Osteocyte (in vitro differentiated cells): ENCODE measurements at places on chromosomes 12 and 14. TPM values are rescaled to one million over a fixed set of nuclear protein-coding genes. Genes with fewer than 3 reads are reported as not detected.

- DNase-seq: no peak
Measured at GRCh38 chr14:87626266-87626665, 366.7 kb downstream of the GALC start.

- no peak for DNase-seq
Measured at GRCh38 chr14:89004166-89004565, 179.7 kb downstream of the TTC8 start.

- DNase-seq: no peak
Measured at GRCh38 chr12:93585247-93585646, 12.8 kb downstream of the SOCS2 start.

DNA sequence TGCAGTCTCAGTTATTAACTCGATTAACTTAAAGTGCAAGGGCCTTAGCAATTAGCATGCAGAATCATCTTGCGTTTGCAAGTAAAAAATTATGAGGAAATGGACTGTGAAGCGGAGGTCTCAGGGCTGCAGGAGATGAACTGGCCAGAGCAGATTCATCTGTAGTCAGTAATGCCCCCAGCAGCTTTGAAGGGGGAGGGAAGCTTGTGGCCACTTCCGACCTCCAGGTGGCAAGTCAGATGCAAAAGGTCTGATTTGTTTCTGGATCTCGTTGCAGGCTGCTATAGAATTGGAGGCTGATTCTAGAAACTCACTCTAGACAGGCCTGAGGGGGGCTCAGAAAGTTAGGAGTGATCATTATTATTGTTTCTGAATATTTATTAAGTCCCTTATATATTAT is 107.4 kb upstream of the RGS6 start:
- DNase-seq: no peak

- no peak for DNase-seq
Measured at GRCh38 chr14:71418532-71419245, 511.4 kb downstream of the PCNX1 start.

GRCh38 chr12:101173197-101173749 is 36.8 kb downstream of the SLC5A8 start:
- DNase-seq: no peak

GRCh38 chr12:102973583-102973982 is 16.1 kb downstream of the ASCL1 start:
- DNase-seq: no peak

DNA sequence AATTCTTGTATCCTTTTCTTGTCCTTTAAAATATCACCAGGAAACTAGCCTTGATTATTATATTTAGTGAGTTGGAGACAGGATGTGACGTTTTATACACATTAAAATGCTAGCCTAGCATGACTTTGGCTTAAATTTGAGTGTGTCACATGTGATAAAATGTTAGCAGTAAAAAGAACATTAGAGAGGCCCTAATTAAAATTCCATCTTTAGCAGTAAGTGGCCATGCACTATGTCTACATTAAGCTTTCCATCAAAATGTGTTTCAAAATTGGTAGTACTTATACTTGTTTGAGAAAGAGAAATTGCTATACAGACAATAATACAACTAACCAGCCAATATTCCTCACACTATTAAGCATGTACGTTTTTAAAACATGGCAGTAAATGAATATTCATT is 29.9 kb upstream of the MGAT4C start:
- no peak for DNase-seq

- no peak for DNase-seq
Measured at GRCh38 chr14:69048456-69048855, 69.4 kb upstream of the ACTN1 start.

GRCh38 chr14:33477797-33478196 is 473.1 kb downstream of the EGLN3 start:
- no peak for DNase-seq

- no peak for DNase-seq
Measured at GRCh38 chr12:68109001-68109400, 50.5 kb downstream of the IFNG start.

- DNase-seq: no peak
Measured at GRCh38 chr12:66210840-66211239, 21.8 kb downstream of the IRAK3 start.

DNA sequence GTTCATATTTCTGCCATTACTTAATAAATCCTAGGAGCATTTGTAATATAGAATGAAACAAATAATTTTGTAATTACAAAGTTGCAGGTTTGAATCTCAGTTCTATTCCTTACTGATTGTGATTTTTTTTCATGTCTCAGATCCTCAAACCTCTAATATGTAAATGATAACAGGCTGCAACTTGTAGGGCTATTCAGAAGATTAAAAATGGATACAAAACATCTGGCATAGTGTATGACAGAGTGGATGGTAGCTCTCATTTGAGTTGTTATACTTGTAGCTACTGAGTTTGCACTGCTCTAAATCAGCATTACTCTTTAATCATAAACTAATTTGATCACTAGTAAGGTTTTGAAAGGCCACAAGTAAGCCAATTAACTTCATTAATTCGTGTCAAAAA is 406.3 kb upstream of the MGAT4C start:
- no peak for DNase-seq

DNA sequence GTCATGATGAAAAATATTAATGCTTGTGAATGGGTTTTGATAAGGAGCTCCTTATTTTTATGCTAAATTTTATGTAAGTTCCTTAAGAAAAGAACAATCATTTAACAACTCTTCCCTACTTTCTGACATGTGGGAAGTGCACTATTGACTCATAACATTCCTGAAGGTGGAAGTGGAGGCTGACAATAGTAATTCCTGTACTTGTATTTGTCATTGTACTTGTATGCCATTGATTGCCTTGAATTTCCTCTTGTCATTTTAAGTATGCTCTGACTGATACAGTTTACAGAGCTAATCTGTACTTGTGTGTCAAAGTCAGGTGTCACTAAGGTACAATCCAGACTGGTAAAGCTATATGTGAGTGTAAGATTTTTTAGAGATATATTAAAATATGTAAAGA is 440.0 kb downstream of the SLC16A7 start:
- DNase-seq: no peak

DNA sequence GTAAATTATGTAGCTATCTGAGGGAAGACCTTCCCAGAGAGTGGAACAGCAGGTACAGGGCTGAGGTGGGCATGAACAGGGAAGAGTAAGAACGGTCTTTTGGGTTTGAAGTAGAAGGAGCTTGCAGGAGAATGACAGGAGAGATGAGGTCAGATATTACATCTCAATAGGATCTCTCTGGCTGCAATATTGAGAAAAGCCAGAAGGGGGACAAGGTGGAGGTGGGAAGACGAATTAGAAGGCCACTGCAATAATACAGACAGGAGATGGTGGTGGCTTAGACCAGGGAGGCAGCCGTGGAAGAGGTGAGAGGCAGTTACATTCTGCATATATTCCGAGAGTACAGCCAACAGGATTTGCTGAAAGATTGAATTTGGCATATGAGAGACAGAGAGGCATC is 310.2 kb downstream of the APAF1 start:
- no peak for DNase-seq

- DNase-seq: no peak
Measured at GRCh38 chr12:93183940-93184671, 193.6 kb upstream of the NUDT4 start.

DNA sequence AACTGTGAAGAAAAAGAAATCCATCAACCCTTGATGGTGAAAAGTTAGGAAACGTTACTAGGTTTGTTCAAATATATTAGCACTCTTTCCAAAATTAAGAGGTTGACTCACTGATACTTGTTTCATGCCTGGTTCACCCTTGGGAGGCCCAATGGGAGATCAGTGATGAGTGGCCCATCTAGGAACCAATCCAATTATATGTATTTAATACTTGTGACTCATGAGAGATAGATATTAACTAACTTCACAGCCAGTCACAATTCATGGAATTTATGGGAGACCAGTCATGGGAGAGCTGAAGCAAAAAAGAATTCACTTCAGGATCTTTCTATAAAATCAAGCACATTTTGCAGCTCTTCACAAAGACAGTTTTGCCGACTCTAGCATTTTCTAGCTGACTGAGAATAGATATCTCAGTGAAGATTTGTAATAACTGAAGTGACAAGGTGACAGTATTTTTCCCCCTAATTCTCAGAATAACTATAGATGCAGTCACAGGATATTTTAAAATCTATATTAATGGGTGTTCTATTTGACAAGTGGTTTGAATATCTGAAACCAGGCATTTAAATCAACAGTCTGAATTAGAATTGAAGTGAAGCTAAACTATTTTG is 230.2 kb downstream of the EPS8 start:
- no peak for DNase-seq

DNA sequence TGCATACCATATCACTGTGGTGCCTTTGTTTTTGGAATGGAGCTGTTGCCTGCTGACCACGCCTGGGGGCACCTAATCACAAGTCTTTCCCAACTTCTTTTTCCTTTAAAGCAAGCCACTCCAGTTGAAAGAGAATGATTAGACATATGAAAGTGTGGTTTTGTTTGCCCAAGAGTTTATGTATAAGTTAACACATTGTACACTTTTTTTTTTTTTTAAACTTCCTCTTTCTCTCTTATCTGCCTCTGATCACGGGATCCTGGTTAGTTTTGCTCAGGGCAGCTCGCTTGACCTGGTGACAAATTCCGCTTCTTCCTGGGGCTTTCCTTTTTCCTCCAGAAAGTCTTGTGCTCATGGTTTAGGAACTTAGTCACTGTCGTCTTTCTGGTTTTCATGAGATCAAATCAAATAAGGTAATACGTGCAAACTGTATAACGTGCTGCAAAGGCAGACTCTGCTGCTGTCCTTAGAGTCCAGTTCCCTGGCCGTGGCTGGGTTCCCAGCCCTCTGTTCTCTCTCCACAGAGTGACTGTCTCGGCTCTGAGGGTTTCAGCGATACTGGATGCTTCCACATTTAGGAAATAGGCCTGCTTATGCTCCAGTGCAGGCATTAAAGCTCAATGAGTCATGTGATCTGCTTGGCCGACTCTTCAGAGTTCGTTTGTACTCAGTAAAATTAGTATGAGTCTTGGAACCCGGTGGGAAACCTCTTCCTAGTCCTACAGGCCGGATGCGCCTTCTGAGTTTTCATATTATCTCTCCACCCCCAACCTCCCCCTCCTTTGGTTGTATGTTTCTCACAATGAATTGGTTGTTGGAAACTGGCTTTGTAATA is 15.2 kb downstream of the RASSF3 start:
- no peak for DNase-seq

DNA sequence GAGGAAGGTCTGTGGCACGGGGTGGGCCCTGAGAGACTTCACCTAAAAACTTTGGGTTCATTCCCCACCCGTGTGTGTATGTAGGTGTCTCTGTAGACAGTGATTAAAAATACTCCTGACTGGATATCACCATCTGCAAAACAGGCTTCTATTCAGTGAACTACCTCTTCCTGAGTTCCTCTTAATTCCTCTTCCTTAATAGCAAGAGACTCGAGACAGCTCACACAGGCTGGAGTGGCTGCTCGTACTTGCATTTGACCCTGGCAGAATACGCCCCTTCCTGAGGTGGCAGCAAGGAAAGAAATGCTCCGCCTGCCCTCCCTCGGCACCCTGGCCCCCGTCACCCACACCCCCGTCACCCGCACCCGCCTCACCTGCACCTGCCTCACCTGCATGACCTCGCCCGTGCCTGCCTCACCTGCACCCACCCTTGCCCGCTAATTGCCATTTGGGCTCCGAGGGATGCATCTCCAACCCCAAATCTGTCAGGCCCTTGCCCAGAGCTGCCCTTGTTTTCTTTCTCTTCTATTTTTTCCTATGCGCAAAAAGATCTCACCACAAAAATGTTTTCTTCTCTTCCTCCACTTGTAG is 90.0 kb downstream of the FBXL14 start:
- no peak for DNase-seq

- DNase-seq: no peak
Measured at GRCh38 chr14:23160924-23161522, 22.4 kb downstream of the SLC7A8 start.

DNA sequence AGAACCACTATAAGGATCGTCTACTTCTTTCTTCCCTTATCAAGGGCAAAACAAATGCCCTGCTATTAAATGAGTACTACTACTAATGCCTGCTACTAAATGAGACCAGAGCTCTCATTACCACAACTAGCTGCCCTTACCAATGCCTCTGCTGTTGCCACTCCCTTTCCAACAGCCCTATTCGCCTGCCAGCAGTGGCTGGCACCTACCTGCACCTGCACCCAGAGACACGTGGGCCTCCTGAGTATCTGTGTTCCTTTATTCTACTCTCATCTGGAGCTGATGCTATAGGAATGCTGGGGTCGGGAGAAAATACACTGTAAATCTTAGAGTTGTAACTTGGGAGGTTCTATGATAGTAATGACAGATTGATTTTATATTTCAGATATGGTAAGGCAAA is 174.7 kb downstream of the SLC2A13 start:
- DNase-seq: no peak

GRCh38 chr14:85428926-85429325 is 101.0 kb upstream of the FLRT2 start:
- no peak for DNase-seq

Gene SLC6A15
- total RNA-seq: not detected in 2 replicates

Gene GPR84
- total RNA-seq: not detected in 2 replicates

Gene CEBPE
- total RNA-seq: not detected in 2 replicates

Gene KRT6B
- not detected in 2 replicates for total RNA-seq

Gene RIMBP2
- total RNA-seq: 0.13 TPM in 1 of 2 replicates, not detected in the other

Gene JDP2
- total RNA-seq: 53.3 and 57.1 TPM in 2 replicates

Gene NTS
- total RNA-seq: not detected in 2 replicates

Gene TAS2R9
- 0.34 TPM in 1 of 2 replicates, not detected in the other for total RNA-seq
